ENCODE measurements at places on chromosomes 7 and 10. TPM values are rescaled to one million over a fixed set of nuclear protein-coding genes. Genes with fewer than 3 reads are reported as not detected.

SFTPA2 gene
- not detected for total RNA-seq

ABCB4 gene
- not detected for total RNA-seq

LIPJ gene
- not detected for total RNA-seq

PLPP4 gene
- total RNA-seq: 11.7 TPM

VSTM2A gene
- total RNA-seq: not detected

AGBL3 gene
- 1.9 TPM for total RNA-seq

SPDYE16 gene
- not detected for total RNA-seq

ARMC10 gene
- 73.4 TPM for total RNA-seq

PANK1 gene
- total RNA-seq: 6.2 TPM

DKK1 gene
- total RNA-seq: 1,320 TPM

ITPRID1 gene
- not detected for total RNA-seq

SLC4A2 gene
- total RNA-seq: 195 TPM

NUP205 gene
- total RNA-seq: 71.2 TPM

VAX1 gene
- not detected for total RNA-seq

DUS4L gene
- total RNA-seq: 33.9 TPM

DDX50 gene
- 80.8 TPM for total RNA-seq

CTAGE4 gene
- total RNA-seq: not detected

MMD2 gene
- not detected for total RNA-seq

CREB5 gene
- total RNA-seq: 3.2 TPM

TSPAN13 gene
- 2.8 TPM for total RNA-seq

HOXA13 gene
- total RNA-seq: 4.7 TPM

TFPI2 gene
- 6.5 TPM for total RNA-seq

GTF2IRD1 gene
- 54.7 TPM for total RNA-seq

ASB10 gene
- not detected for total RNA-seq

FBXW4 gene
- total RNA-seq: 30.8 TPM

SEMA3E gene
- total RNA-seq: 3.6 TPM

TWIST1 gene
- total RNA-seq: 20.9 TPM

GRM3 gene
- not detected for total RNA-seq

ADIRF gene
- not detected for total RNA-seq

MBL2 gene
- not detected for total RNA-seq

PPP1R17 gene
- total RNA-seq: not detected

SPDYE8 gene
- total RNA-seq: not detected

CYP2C19 gene
- not detected for total RNA-seq

ODAD2 gene
- 53.3 TPM for total RNA-seq

CPXM2 gene
- total RNA-seq: not detected

POT1 gene
- 34.6 TPM for total RNA-seq

CFAP43 gene
- total RNA-seq: 0.07 TPM

WNT8B gene
- total RNA-seq: not detected

MET gene
- 144 TPM for total RNA-seq

DGKI gene
- 0.29 TPM for total RNA-seq

PDGFA gene
- total RNA-seq: 39.2 TPM

ADCY1 gene
- 4.4 TPM for total RNA-seq

GIMAP7 gene
- not detected for total RNA-seq

OPTN gene
- 76.6 TPM for total RNA-seq

BLOC1S2 gene
- total RNA-seq: 113 TPM
